Muscle of back (tissue), 13 donors: ENCODE measurements at places on chromosomes 6 and 20. TPM values are rescaled to one million over a fixed set of nuclear protein-coding genes. Genes with fewer than 3 reads are reported as not detected.

GRCh38 chr6:49565855-49566254 is 15.4 kb downstream of the C6orf141 start:
- peak; percentile 8 for DNase-seq

- no peak for DNase-seq
Observed at GRCh38 chr20:32966881-32967781, 37.1 kb downstream of the SUN5 start.

DNA sequence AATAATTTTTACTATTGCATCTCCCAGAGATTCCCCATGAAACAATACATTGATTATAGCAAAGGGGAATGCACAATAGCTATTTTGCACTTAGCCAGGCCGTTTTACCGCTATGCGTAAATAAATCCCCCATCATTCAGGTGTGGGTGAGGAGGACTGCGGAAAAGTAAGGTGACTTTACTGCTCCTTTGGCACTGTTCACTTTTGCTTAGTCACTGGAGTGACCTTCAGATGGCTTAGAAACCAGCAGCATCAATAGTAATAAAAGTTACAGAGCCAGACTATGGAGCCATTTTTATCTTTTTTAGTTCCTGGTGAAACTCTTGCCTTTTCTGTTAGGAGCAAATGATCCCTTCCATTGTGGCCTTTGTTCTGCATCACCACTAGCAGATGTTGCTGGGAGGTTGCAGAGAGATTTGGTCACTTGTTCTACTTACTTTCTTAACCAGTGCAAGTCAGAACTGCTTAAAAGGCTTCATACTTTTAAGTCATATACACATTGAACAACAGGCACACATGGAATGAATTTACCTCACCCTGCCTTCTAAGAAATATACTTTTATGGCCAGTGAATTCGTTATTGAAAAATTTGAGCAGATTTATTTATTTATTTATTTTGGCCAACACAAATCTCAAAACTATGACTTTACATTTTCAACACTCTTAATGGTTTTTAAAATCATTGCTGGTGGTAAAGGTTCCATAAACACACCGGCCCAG is 12.1 kb upstream of the BTBD3 start:
- no peak for DNase-seq

GRCh38 chr20:24208652-24209051 is 220.1 kb upstream of the GGTLC1 start:
- DNase-seq: no peak

- DNase-seq: peak; percentile 42
Observed at GRCh38 chr20:44594730-44595129, 12.4 kb downstream of the PKIG start.

DNA sequence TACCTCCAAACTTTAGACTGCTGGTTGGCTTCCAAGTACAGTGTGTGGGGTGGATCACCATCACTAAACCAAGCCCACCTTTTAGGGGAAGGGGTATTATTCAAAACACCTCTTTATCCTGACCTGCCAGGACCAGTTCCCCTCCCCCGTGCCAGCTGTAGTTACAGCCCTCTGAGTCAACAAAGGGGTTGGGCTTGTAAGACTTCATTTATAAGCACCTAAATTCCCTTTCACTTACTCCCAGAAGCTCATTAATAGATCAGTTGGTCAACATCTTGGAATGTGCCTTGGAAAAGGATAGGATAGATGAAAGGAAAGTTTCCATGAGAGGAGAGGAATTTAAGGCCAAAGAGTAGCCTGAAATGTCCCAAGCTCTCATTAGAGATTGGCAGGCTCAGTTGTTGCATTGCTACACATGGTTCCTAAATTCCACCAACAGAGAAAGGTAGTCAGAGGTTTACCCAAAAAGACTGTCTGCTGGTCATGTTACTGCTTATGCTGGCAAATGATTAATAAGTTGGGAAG is 59.2 kb downstream of the TNFAIP3 start:
- DNase-seq: peak; percentile 87

- DNase-seq: no peak
Observed at GRCh38 chr20:34956751-34957472, 1.2 kb downstream of the MYH7B start.

DNA sequence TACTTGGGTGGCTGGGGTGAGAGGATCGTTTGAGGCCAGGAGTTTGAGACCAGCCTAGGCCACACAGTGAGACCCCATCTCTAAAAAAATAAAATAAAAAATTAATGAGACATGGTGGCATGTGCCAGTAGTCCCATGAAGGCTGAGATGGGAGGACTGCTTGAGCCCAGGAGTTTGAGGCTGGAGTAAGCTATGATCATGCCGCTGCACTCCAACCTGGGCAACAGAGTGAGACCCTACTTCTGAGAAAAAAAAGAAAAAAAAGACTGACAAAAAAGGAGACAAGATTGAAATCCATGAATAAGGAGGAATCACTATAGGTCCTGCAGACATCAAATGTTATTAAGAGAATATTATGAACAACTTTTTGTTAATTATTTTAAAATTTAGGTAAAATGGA is 23.7 kb upstream of the BPHL start:
- DNase-seq: no peak

- no peak for DNase-seq
Observed at GRCh38 chr6:158771399-158772152, 47.6 kb downstream of the EZR start.

The SH3BGRL2 gene
- 9.6 TPM for polyA plus RNA-seq

The TPD52L1 gene
- polyA plus RNA-seq: 48.5 TPM

The LY6G6F gene
- not detected for polyA plus RNA-seq

The ADGRF1 gene
- polyA plus RNA-seq: 0.21 TPM
